Mesenchymal stem cell (in vitro differentiated cells and primary cell): ENCODE measurements at places on chromosomes 2 and 18.

GRCh38 chr18:47986620-47987387 lies 56.3 kb upstream of the SMAD2 start:
- no peak for DNase-seq

GRCh38 chr2:120442923-120443571 lies 97.1 kb downstream of the INHBB start:
- no peak for DNase-seq

DNA sequence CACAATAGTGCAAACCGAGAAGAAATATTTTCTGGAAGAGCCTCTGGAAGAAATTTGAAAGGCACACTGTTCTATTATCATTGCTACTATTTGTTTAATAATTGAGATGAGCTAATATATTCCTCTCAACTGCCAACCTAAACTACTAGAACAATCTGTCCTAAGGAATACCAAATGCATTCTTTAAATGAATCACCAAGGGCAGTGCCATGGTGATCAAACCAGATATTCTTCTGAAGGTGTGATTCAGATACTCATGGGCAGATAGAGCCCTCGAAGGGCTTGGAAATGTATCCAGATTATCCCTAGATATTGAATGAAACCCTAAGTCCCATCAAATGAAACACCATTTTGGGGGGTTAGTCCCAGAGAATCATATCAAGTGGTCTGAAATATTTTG lies 76.6 kb downstream of the FIGN start:
- no peak for DNase-seq

DNA sequence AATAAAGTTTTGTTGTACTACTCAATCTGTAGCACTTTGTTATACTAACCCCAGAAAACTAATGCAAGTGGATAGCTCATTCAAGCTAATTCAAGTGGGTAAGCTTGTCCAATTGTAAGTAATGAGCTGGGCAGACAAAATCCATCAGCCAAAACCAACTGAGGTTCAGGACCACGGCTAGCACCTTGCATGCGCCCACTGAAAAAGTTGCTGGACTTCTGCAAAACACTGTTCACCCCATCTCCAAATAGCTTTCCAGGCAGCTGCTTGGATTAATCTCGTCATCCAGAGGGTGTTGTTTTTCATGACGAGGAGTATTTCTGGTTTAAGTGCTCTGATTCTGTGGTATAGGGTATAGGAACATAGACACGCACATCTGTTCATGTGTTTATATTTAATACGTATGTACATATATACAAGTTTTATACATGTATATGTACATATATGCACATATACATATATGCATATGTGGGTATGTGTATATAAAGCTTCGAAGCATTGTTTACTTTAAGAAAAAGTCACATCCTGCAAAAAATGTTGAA lies 307.5 kb downstream of the GALR1 start:
- no peak for DNase-seq

GRCh38 chr18:53380063-53380639 lies 844.3 kb downstream of the MBD2 start:
- peak; percentile 28 for DNase-seq

- no peak for DNase-seq
Observed at GRCh38 chr2:197285361-197285760, 25.2 kb downstream of the ANKRD44 start.

GRCh38 chr18:60646725-60647124 lies 274.1 kb upstream of the MC4R start:
- DNase-seq: no peak

GRCh38 chr18:22871809-22872525 lies 61.2 kb upstream of the RBBP8 start:
- DNase-seq: no peak

- DNase-seq: peak; percentile 44
Observed at GRCh38 chr2:7692657-7693161, 775.5 kb downstream of the RNF144A start.

- DNase-seq: no peak
Observed at GRCh38 chr2:181594322-181594721, 62.6 kb downstream of the CERKL start.

GRCh38 chr18:76972846-76973519 lies 150.6 kb downstream of the ZNF236 start:
- DNase-seq: no peak

DNA sequence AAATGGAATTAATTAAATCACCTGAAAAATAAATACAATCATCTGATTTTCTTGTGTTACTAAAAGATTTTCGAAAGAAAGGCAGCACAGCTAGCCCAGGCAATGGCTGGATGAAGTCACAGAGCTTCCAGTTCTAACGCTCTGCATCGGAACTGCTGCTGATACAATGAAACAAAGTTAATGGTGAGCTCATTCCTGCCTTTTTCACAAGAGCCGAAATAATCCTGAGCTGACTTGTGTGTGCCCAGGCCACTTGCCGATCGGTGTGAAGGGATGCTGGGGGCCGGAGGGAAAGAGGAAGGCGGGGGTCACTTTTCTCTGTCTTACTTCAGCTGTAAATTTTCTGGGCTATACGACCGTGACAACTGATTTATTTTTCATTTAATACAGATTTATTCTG lies 149.5 kb downstream of the INO80D start:
- DNase-seq: no peak

DNA sequence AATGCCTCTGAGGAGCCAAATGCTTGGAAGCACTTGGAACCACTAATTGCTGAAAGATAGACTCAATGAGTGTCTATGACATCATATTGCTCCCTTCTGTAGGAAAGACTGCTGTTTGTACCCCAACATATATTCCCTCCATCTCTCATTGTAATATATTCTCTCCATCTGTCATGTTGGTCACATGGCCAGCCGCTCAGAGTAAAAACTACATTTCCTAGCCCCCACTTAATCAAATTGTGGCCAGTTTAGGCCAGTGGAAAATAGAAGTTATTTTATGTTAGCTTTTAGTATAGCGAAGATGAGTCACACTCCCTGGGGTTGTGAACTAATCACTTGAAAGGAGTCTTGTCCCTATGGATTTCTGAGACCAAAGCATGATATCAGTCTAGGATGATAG lies 160.2 kb downstream of the HNMT start:
- DNase-seq: no peak

GRCh38 chr18:12694032-12694431 lies 8.5 kb downstream of the CEP76 start:
- no peak for DNase-seq

- no peak for DNase-seq
Observed at GRCh38 chr18:80105369-80106167, 3.5 kb upstream of the ADNP2 start.

- DNase-seq: no peak
Observed at GRCh38 chr2:63764630-63765029, 77.1 kb upstream of the UGP2 start.

DNA sequence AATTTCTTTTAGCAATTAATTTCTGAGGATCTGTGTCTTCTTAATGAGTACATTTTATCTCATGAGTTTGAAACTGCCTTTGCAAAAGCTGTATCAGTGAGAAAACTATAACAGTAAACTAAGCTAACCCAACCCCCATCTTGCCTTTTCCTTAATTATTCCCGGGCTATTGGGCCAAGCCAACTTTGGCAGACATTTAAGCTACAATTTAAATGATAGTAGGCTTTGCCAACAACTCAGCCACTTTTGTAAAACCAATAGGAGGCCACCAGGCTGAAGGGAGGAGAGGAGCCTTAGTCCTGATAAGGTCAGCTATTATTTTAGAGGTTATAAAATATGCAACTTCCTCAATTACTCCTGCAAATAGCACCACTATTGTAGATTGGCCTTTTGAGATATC lies 218.0 kb upstream of the KCNJ3 start:
- DNase-seq: no peak

DNA sequence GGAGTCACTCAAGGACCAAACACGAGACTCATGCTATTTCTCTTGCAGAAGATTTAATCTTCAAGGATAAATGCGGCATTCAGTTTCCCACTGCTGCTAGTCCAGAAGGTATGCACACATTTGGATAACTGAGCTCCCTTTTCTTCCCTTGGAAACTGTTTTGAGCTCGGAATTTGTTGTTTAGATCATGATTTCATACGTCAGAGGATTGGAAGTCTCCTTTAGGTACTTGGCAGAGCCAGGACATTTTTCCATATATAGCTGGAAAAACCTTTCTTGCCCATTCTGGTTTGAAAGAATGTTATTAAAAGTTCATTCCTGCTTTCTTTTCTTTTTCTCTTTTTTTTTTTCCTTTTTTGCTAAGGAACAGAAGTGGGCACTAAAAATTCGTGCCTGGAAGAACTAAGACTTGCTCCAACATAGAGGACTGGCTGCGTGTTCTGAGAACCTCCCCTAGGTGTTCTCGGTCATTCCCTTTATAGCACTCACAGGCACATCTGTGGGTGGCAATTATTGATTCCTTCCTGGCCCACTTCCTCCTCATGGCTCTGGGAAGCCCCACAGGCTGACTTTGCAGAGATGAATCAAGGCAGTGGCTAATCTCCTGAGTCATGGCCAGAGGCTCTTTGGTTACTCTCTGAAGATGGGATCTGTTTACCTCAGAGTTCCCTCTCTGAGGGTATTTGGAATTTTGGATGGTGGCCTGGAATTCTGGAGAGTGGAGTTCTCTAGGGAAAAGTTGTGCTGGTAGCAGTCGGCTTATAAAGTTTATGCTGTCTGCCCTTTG lies 104.8 kb downstream of the PLCL1 start:
- peak; percentile 22 for DNase-seq

DNA sequence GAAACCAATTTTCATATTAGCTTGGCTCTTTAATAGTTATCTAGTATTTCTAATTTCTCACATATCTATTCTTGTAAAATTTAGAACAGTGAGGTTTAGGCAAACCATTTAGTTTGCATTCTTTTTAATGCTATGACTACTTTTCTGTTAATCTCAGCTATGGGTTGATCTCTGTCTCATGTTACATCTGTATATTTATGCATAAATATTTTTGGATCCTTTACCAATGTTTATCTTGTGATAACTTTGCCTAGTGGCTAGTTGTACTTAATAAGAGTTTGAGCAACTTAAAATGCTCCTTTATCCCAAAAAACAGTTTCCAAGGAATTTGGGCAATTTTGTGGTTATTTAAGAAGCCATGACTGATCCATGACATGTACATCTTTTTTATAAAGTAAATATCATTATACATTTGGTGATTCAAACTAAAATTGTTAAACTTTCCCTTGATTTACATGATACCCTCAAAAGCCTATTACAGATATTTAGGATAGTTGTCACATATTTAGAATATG lies 86.3 kb downstream of the R3HDM1 start:
- no peak for DNase-seq

GRCh38 chr2:42132966-42133641 lies 36.0 kb upstream of the EML4 start:
- DNase-seq: peak; percentile 95

GRCh38 chr2:105747991-105748390 lies 3.3 kb downstream of the NCK2 start:
- peak; percentile 53 for DNase-seq

DNA sequence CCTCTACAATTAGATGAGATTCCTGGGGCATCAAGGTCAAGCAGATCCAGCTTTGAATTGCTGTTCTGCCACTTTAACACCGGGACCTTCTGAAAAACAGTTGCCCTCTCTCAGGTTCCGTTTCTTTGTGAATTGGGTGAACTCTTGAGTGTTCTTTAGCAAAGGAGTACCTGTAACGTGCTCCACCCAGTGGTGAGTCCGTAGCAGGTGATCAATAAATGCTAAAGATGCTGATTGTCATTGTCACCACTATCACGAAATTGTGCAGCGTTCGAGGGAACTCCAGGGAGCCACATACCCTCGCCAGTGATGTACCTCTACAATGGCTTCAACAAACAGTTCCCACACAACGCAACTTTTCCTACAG lies 81.9 kb downstream of the TCF7L1 start:
- DNase-seq: no peak

- DNase-seq: no peak
Observed at GRCh38 chr2:118246726-118247125, 158.5 kb downstream of the INSIG2 start.

- DNase-seq: no peak
Observed at GRCh38 chr2:26284132-26284531, 39.4 kb downstream of the HADHB start.

DNA sequence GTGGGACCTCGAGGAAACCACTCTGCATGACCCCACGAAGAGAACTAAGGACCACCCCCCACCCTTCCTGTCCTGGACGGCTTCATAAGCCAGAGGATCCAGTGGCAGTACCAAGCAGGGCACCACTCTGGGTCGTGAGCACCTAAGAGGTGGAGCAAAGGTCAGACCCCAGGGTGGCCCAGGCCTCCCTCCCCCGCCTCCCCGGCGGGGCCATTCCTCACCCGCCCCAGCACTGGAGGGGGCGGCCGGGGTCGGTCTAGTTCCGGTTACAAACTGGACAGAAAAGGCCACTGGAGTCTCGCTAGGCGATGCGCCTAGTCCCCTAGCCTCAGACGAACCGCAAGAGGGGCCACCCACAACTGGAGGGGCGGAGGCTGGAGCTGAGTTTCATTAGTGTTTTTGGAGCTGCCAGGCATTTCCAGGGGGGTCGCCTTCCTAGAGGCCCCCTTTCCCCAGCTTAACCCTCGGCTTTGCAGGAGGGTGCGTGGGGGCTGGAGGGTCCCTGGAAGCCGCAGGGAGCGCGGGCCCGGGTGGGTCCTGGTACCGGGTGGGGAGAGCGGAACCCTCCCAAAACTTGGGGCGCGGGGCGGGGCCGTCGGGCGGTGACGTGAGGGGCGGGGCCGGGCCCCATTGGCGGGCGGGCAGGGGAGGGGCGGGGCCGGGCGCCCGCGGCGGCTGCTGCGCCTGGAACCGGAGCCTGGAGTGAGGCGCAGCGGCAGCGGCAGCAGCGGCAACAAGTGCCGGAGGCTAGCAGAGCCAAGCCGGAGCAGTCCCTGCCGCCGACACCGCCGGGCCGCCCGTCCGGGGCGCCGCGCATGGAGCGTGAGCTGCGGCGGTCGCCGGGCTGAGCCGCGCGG lies at the start of gene B3GNT2:
TSS of gene B3GNT2 (plus strand) at position 695 of the 857 bp plus-strand sequence. CDS start 26,106 bp downstream, outside the sequence.
- DNase-seq: peak; percentile 68

DNA sequence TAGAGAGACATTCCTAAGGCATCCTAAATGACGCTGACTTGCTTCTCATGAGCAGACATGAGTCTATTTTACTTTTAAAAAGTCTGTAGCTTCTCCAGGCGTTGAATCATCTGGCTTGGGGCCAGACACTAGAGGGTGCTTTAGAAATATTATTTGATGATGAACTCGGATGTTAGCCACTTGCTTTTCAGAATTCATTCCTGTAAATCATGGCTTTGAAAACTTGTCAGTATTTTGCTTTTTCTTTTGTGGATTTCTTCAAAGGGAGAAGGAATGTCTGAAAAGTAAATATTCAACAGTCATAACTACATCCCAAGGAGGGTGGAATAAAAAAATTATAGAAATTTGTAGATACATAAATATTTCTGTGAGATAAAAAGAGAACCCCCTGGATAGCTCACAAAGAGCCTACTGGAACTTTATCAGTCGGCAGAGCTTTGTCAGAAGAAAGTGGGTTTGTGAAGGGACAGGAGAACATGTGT lies 370.8 kb downstream of the OSR1 start:
- DNase-seq: peak; percentile 89
